ENCODE measurements at places on chromosomes 3 and 15.

DNA sequence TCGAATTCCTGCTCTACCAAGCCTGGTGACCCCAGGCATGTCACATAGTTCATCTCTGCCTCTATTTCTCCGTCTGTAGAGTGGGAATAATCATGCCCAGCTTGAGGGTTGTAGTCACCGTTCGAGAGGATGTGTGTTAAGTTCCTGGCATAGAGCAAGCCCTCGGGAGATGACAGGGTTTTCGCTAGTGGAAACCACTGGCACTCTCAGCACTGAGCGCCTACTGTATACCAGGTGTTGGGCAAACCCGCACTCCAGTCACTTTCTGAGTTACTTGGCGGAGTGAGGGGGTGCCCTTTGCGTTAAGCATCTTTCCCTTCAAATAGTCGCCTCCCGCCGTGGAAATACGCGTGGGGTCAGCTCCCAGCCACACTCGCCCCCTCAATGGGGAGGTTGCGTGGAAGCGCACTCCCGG, 5.1 kb downstream of the FEZF2 start:
- no peak for DNase-seq

DNA sequence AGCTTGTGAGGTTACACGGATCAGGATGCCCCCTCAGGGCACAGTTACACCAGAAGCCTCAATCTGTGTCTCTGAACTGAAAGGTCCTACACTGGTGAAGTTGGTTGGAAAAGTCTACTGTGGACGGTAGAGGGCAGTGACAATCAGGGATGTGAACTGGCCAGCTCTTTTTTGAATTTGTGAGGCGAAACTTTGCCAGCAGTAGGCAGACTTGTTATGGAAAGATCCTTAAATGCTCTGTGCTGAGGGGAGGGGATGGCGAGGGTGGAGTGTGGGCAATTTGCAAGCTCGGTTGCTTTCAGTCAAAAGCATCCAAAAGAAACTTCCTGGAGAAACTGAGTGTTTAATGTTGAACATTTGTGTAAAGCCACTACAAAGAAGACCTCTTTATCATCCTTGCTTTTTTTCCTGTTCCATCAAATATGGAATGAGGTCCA, 127.4 kb upstream of the ABHD17C start:
- peak; percentile 6 for DNase-seq

DNA sequence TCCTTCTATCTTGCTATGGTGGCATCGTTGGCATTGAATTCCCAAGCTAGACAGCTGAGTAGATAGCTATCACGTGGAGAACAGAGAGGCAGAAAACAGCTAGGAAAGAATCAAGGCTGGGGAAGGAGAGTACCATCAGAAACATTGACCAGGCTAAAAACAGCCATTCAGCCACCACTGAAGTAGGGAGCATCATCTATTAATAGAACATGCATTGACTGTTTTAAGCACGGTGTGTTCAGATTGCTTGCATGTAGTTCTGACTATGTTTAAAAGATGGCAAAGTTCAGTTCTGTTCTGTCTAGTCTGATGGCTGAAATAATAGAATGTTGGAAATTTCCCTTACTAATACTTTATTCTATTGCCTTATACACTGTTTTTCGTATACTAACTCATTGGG, 413.0 kb downstream of the GABRB3 start:
- DNase-seq, result no peak

DNA sequence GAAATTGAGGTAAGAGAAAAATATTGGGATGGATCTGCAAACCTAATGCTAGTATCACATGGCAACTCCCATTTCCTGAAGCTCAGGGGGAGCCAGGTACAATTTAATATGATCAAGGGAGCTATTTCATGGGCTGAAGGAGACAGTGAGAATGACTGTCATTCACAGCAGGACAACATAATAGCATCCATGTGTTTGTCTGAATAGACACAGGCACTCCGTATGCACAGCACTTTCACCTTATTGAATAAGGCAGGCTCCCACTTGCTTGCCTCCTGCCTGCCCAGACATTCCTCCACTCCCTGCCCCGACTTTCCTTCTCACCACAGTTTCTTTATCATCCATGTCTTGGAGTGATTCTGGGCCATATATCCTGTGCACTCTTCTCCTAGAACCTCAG, 156.6 kb upstream of the SLC24A5 start:
- DNase-seq, result no peak

GRCh38 chr15:69469467-69470201, 17.0 kb downstream of the RPLP1 start:
- no peak for DNase-seq

- no peak for DNase-seq
Measured at GRCh38 chr15:94848054-94848453, 616.7 kb downstream of the MCTP2 start.

DNA sequence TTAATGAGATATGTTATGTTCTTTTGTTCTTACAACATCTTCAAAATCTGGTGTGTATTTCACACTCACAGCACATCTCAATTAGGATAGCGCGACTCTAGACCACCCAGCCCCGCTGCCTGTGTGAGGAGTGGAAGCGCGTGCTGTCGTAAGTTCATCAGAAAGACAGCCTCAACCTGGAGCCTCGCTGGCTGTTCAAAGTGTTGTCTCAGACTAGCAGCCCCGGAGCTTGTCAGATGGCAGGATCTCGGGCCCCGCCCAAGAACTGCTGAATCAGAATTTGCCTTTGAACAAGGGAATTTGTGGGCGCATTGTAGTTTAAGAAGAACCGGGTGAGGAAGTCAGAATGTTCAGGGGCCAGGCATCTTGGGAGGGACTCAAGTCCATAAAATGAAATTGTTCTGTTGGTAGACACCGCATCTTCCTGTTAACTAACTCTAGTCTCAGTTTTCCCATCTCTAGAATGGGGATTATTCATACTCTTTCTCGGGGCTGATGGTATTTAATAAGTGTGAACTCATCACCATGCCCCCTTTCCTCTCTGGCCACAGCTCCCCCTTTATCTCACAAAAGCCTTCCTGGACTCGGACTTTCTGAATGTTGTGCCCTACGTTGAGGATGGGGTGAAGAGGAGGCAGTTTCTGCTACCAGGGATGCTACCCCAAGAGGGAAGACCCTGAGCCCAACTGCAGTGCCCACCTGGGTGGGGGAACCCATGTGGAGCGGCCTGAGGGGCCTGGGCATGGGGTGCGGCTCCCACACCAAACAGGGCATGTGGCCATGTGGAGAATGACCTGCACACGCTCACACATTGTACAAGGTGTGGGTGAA, 40.4 kb downstream of the BHLHE40 start:
- peak; percentile 58 for DNase-seq

GRCh38 chr15:55007561-55007960, 189.2 kb downstream of the RSL24D1 start:
- no peak for DNase-seq

DNA sequence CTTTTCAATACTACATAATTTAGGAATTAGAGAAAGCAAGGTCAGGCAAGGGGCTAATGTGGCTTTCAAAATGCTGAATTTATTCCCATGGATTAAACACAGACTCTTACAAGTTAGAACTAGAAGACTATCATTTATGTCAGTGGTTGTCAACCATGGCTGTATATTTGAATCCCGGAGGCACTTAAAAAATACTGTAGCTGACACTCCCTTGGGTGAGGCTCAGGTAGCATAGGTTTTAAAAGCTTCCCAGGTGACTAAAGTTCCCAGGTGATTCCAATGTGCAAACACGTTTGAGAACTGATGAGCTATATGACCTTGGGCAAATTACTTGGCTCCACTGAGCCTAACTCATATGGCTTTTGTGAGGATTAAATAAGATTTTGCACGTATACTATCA, 29.6 kb downstream of the AAGAB start:
- DNase-seq, result no peak

Data from stimulated activated CD4-positive, alpha-beta T cell treated with anti-CD3 and anti-CD28 coated beads, TNF-alpha, amount 100 ng/mL, for 48 hours (primary cell).